Left renal pelvis (tissue), 4 donors: ENCODE measurements at places on chromosomes 2 and 18.

GRCh38 chr18:79867666-79868065 is 69.9 kb downstream of the KCNG2 start:
- no peak for DNase-seq

DNA sequence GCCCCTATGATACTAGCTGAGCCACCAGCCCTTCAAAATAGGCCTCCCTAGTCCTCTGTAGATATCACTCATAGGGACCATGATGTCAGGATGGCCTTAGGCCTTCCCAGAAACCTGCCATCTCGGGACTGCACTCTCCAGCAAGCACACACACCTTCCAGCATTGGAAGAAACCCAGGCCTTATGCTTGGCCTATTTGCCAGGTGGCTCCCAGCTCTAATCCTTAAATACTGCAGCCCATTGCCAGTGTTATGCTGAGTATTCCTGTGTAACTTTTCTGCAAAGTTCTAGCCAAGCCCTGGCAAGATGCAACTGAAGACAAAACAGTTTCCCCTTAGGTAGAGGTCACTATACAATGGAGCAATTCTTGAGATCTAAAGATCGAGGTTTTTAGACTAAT is 316.5 kb downstream of the SETBP1 start:
- DNase-seq = no peak

GRCh38 chr2:241008711-241009121 is 10.3 kb downstream of the SNED1 start:
- no peak for DNase-seq

- no peak for DNase-seq
Measured at GRCh38 chr18:37553633-37554398, 11.8 kb downstream of the CELF4 start.

GRCh38 chr2:230444832-230445231 is 28.8 kb downstream of the SP100 start:
- DNase-seq = no peak

GRCh38 chr2:184756885-184757284 is 158.6 kb downstream of the ZNF804A start:
- DNase-seq = no peak

DNA sequence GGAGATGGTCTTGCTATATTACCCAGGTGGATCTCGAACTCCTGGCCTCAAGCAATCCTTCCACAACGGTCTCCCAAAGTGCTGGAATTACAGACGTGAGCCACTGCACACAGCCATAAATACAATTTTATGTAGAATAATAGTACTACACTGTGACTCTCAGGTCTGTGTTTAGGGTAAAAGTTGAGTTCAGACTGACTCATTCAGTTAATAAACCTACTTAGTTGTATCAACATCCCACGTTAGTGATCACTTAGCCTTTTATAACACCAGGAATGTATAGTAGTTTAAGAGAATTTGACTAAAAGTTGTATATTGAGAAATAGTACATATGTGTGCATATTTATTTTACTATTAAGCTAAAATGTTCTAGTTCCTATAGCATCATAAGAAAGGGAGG is 237.5 kb downstream of the PHLPP1 start:
- no peak for DNase-seq
